Mesothelial cell of epicardium (in vitro differentiated cells): ENCODE measurements at places on chromosomes 7 and 10. TPM values are rescaled to one million over a fixed set of nuclear protein-coding genes. Genes with fewer than 3 reads are reported as not detected.

GRCh38 chr7:157990881-157991250, 596.8 kb downstream of the PTPRN2 start:
- no peak overlapping the region for H3K4me3 ChIP-seq
- no peaks in the 10 kb centered on the region for H3K36me3 ChIP-seq
- H3K4me1 ChIP-seq = no peaks in the 10 kb centered on the region
- no peak for DNase-seq

DNA sequence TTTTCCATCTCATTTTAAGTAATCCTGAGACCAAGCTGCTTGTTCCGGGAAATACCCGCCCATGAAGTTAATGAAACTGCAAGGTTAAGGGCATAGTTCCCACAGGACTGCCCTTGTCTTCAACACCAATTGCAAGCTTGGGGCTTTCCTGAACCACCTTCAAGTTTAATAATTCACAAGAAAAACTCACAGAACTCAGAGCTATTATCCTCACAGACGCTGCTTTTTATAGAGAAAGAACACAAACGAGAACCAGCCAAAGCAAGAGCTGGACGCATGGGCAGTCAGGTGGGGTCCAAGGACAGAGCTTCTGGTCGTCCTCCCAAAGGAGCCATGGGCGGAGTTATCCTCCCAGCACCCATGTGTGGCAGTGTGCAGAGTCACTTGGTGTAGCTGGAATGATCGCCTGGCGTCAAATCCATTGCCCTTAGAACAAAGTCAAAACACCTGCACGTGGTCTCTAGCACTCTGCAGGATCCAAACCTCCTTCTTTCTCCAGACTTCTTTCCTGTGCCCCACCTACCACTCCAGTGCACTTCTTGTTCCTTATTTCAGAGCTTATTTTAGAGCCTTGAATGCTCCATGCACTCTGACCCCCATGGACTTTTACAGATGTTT, 56.7 kb downstream of the SNX10 start:
- no peak overlapping the region for H3K27ac ChIP-seq
- no peaks in the 10 kb centered on the region for H3K36me3 ChIP-seq
- H3K4me1 ChIP-seq = no peaks in the 10 kb centered on the region
- no peak for DNase-seq
- H3K4me3 ChIP-seq = no peak overlapping the region
- no peaks in the 10 kb centered on the region for H3K27me3 ChIP-seq

DNA sequence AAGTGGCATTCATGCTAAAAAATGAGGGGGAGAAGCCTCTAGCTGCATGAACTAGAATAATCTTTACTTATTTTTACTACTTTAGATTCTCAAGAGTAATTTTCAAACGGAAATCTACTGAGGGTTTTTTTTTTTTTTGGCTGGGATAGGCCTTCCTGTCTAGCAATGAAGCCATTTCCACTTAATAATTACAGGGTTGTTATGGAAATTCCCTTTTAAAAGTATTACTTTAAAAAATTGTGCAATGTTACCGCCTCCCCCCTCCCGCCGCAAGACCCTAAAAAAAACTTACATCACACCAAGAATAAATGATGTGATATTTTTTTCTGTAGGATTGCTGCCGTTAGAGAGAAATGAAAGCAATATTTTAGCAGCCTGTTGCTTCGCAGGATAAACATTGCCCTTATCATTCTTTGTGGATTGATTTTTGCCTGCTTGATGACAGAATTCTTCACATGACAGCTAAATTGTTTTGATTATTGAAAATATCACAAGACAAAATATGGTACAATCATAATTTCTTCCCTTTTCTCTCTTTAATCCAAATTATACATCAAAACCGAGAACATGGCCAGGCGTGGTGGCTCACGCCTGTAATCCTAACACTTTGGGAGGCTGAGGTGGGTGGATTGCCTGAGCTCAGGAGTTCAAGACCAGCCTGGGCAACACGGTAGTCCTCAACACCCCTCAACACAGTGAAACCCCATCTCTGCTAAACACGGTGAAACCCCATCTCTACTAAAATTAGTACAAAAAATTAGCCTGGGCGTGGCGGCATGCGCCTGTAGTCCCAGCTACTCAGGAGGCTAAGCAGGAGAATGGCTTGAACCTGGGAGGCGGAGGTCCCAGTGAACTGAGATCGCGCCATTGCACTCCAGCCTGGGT, 32.8 kb downstream of the ARL4A start:
- no peak for DNase-seq
- no peaks in the 10 kb centered on the region for H3K27me3 ChIP-seq
- H3K27ac ChIP-seq = no peak overlapping the region
- H3K36me3 ChIP-seq = no peaks in the 10 kb centered on the region
- peaks cover 14% of the 10 kb centered on the region for H3K4me1 ChIP-seq

The CUL1 gene
- 60.3 to 63.6 TPM (median 60.9 TPM) in 3 replicates for total RNA-seq

GRCh38 chr10:123882681-123883445, 8.7 kb downstream of the CPXM2 start:
- H3K4me3 ChIP-seq = no peak overlapping the region
- peaks cover 3% of the 10 kb centered on the region for H3K27me3 ChIP-seq
- no peak for DNase-seq
- H3K36me3 ChIP-seq = no peaks in the 10 kb centered on the region
- peaks cover 17% of the 10 kb centered on the region for H3K4me1 ChIP-seq

GRCh38 chr7:101618207-101618839, 10.8 kb downstream of the MYL10 start:
- no peak for DNase-seq
- H3K4me1 ChIP-seq = peaks cover 13% of the 10 kb centered on the region
- H3K27me3 ChIP-seq = peaks cover 24% of the 10 kb centered on the region
- no peaks in the 10 kb centered on the region for H3K36me3 ChIP-seq

- H3K27me3 ChIP-seq = peaks cover 4% of the 10 kb centered on the region
- H3K4me3 ChIP-seq = no peak overlapping the region
- H3K27ac ChIP-seq = no peak overlapping the region
These were observed 75.1 kb upstream of the INSIG1 start for GRCh38 chr7:155222573-155222972.

The PNPLA8 gene
- 18.0 to 20.0 TPM (median 18.0 TPM) in 3 replicates for total RNA-seq

- DNase-seq = no peak
- no peak overlapping the region for H3K27ac ChIP-seq
- H3K36me3 ChIP-seq = no peaks in the 10 kb centered on the region
- no peak overlapping the region for H3K4me3 ChIP-seq
These were observed 26.8 kb upstream of the TRUB1 start for GRCh38 chr10:114911052-114911711.

The TDRD1 gene
- total RNA-seq = not detected in 3 replicates

DNA sequence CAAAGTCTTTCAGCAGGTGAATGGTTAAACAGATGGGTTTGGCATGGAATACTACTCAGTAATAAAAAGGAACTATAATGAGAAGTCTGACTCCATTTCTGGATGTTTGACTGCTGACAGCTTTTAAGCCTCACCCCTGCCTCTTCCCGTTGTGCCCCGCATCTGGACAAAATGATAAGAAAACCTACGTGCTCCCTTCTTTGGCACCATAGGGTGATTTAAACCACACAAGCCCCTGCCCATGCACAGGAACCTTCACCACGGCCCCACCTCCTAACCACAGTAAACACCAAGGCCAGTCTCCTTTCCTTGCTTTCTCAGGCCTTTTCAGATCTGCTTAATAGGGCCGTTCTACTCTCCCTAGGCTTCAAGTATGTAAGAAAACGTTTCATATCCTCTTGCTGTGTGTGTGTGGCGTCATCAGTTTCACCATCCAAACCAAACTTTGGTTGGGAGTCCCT, 47.1 kb upstream of the UBN2 start:
- H3K27ac ChIP-seq = no peak overlapping the region
- no peak overlapping the region for H3K4me3 ChIP-seq
- no peaks in the 10 kb centered on the region for H3K27me3 ChIP-seq
- DNase-seq = no peak
- H3K36me3 ChIP-seq = peaks cover 31% of the 10 kb centered on the region

The SPDYE11 gene
- 0.11 to 0.18 TPM in 2 of 3 replicates, not detected in the other for total RNA-seq

DNA sequence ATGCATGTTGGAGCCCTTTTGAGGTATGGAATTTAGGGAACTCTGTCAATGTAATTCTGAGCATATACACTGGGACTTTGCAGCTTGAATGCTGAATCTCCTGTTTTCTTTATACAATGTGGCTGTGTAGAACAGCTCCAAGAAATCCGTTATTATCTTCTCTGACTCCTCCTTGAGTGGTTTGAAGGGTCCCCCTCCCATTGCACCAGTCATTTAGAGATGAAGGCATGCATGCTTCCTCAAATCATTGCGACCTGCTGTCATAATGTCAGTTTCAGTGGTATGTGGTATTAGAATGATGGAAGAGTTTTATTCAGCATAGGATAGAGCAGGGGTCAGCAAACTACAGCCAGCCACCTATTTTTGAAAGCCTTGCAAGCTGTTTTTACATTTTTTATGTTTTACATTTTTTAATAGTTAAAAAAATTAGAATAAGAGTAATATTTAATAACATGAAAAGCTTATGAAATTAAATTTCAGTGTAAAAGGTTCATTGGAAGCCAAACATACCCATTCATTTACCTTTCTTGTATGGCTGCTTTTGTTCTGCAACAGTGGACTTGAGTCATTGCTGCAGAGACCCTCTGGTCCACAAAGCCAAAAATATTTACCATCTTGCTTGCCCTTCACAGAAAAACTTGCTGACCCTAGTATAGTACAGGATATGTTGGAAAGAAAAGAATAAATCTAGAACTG, 8.1 kb downstream of the STK17A start:
- no peaks in the 10 kb centered on the region for H3K27me3 ChIP-seq
- no peak overlapping the region for H3K27ac ChIP-seq
- H3K4me3 ChIP-seq = no peak overlapping the region
- H3K4me1 ChIP-seq = peaks cover 10% of the 10 kb centered on the region

DNA sequence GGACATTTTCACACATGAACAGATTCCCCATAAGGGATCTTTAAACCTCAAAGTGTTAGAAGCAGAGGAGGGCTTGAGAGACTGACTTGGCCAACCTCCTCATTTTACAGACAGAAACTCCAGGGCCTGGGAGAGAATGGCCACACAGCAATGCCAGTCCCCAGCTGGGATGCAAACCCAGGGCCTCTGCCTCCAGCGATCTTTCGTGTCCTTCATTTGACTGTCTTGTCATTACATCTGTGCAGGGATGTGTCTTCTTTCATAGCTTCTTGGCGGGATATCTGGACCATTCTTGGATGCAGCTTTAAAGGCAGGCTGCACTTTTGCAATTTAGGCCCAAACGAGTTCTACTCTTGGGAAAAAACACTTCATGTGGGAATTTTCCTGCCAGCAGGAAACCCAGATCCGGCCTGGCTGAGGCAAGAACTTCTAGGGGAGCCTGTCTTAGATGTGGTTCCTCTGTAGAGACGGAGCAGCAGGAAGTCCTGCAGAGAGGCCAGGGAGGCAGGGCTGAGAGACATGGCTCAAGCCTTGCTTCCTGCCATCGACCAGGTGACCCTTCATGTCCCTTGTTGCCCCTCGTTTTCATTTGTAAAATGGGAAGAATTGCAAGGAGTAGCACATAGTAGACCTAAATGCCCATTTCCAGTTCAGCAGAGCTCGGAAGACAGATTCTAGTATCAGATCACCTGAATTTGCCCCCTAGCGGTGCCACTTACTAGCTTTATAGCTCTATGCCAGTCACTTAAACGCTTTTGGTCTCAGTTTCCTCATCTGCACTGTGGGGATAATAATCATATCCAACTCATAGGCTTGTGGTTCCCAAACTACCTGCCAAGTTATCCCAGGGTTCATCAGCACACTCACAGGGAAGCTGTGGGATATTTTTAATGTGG, 43.9 kb upstream of the SLC29A3 start:
- DNase-seq = no peak
- H3K27me3 ChIP-seq = no peaks in the 10 kb centered on the region
- peaks cover 38% of the 10 kb centered on the region for H3K4me1 ChIP-seq
- peaks cover 1% of the 10 kb centered on the region for H3K36me3 ChIP-seq
- H3K4me3 ChIP-seq = no peak overlapping the region

GRCh38 chr10:14749070-14749809, 25.5 kb downstream of the FAM107B start:
- H3K4me3 ChIP-seq = no peak overlapping the region
- H3K27me3 ChIP-seq = no peaks in the 10 kb centered on the region
- no peak for DNase-seq
- no peaks in the 10 kb centered on the region for H3K36me3 ChIP-seq
- H3K27ac ChIP-seq = no peak overlapping the region

The TMEM213 gene
- not detected in 3 replicates for total RNA-seq

GRCh38 chr7:93320887-93321286, 88.7 kb downstream of the VPS50 start:
- no peak overlapping the region for H3K27ac ChIP-seq
- H3K36me3 ChIP-seq = peaks cover 18% of the 10 kb centered on the region
- H3K27me3 ChIP-seq = no peaks in the 10 kb centered on the region
- H3K4me3 ChIP-seq = no peak overlapping the region

The AGR2 gene
- 2.9 to 4.6 TPM (median 3.2 TPM) in 3 replicates for total RNA-seq

DNA sequence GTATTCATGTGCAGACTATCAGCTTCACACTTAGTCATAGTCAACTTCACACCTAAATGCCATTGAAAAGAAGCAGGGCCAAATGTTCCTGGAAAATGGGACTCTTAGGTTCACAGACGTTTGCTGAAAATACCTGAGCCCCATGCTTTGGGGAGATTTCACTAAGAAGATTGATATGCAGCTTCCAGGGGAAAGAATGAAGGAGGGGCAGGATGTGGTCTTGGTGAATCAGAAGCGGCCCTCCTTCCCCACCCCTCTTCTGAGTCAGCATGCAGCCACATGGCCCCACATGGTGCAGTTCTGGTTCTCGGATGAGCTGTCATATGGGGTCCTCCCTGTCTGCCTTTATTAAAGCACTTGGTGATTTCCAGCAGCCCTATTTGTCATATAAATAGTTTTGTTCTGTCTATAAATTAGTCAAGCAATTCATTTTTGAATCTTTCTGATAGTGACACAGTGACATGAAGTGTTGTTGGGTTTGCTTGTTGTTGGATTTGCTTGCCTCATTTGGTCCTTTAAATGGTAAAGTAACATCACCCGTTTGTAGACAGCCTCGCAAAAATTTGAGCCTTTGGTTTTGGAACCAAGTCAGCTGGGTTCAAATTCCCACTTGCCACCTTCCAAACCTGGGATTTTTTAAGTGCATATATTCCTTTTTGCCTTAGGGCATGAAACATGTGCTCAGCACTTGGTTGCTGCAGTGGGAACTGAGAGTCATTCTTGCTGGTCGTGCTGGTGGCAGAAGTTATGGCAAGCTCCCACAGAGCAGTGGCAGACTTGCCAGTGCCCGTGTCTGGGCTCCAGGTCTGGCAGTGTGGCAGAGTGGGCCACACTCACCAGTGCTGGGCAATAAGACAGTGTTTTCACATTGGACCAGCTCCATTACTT, 68.1 kb upstream of the CDK6 start:
- H3K4me1 ChIP-seq = peaks cover 6% of the 10 kb centered on the region
- H3K27ac ChIP-seq = no peak overlapping the region
- DNase-seq = no peak
- H3K4me3 ChIP-seq = no peak overlapping the region

- peaks cover 16% of the 10 kb centered on the region for H3K36me3 ChIP-seq
- no peak overlapping the region for H3K27ac ChIP-seq
- no peak for DNase-seq
These were observed 14.0 kb downstream of the IMPDH1 start for GRCh38 chr7:128395748-128396147.

GRCh38 chr7:114783508-114783907, 138.4 kb upstream of the MDFIC start:
- no peak for DNase-seq
- H3K27ac ChIP-seq = no peak overlapping the region
- no peaks in the 10 kb centered on the region for H3K27me3 ChIP-seq
- H3K36me3 ChIP-seq = no peaks in the 10 kb centered on the region
- H3K4me3 ChIP-seq = no peak overlapping the region

The TSPAN12 gene
- 6.3 to 7.4 TPM (median 7.3 TPM) in 3 replicates for total RNA-seq

- H3K4me3 ChIP-seq = no peak overlapping the region
- no peak for DNase-seq
- H3K27me3 ChIP-seq = peaks cover 10% of the 10 kb centered on the region
These were observed 14.8 kb upstream of the WNT16 start for GRCh38 chr7:121313793-121314676.
